ENCODE measurements at places on chromosomes 13 and 19. TPM values are rescaled to one million over a fixed set of nuclear protein-coding genes. Genes with fewer than 3 reads are reported as not detected.
A peak's percentile ranks its signal among the peaks of the same experiment; 100 is the strongest.

DNA sequence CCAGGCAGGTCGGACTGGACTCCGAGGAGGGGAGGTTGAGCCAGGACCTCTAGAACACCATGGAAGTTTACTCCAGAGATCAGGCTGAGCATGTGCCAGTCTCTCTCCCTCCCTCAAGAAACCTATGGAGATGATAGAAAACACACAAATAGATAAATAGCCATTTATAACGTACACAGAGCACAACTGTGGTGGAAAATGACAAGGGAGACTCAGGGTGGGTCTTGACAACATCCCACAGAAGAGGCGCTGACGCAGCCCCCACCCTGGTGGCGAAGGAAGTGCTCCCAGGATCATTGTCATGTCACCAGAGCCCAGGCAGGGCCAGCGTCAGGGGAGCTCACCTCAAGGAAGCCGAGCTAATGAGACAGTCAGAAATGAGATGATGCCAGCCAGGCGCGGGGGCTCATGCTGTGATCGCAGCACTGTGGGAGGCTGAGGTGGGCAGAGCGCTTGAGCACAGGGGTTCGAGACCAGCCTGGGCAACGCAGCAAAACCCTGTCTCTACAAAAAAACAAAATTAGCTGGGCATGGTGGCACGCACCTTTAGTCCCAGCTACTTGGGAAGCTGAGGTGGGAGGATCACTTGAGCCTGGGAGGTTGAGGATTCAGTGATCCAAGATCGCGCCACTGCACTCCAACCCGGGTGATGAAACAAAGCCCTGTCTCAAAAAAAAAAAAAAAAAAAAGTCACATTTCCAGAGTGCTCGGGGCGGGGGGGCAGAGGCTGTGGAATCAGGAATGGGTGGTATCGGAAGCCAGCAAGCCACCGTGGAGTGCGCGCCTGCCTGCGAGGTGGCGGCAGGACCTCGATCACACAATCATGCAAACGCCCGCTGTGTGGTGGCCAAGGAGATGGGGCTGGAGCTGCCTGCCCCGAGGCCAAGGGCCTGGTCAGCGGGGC, 178.4 kb downstream of the KDM4B start:
- no peak for DNase-seq

DNA sequence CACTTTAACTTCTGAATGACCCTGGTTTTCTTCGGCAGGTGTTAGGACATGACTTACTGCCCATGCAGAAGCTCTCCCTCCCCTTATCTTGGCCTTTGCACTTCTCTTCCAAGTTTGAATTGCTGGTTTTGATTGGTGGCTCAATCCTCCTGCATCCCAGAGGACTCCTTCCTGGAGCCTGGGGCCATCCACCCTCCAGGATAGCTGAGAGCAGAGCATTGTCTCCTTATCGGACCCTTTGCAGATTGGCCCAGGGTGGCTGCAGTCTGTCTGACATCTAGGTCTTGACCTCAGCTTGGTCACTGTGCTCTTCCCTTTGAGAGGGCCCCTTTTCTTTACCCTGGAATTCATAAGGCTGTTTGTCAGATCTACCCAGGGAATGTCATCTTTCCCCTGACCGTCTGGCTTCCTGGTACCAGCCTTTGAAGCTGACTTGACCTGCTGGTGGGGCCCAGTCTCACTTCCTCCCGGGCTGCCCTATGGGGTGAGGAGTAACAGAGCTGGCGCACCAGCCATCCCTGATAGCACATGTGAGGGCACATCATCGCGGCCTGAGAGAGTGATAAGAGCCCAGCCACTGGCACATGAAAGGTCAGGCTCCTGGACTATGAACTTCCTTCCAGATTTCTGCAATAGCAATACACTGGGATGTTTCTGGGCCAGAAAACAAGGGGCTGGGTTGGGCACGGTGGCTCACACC, 172.9 kb upstream of the UBL3 start:
- DNase-seq = no peak

DNA sequence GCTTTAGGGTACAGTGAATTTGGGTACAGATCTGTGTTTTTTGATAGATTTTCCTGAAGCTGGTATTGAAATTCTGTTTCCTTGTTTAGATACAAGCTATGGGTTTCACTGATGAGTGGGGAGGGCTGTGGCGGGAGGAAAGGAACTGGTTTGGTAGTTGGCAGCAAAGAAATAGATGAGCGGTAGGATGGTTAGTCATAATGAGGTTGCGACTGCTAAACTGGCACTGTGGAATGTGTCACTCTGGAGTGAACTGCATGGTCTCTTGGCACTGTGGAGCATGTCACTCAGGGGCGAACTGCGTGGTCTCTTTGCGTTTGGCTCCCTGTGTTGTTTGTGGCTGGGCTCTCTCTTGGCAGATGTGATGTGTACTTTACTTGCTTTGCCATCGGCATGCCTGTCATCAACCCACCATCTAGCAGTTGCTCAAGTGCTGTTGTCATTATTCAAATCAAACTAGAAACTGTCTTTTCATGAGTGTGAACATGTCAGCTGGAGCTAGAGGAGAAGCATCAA, 82.1 kb downstream of the ATP8A2 start:
- no peak for DNase-seq

- no peak for DNase-seq
Measured at GRCh38 chr19:51417107-51417809, at the start of gene SIGLEC10. TSS of gene SIGLEC10 (minus strand) at chr19:51417642. CDS start at chr19:51417581, 61 bp downstream.

DNA sequence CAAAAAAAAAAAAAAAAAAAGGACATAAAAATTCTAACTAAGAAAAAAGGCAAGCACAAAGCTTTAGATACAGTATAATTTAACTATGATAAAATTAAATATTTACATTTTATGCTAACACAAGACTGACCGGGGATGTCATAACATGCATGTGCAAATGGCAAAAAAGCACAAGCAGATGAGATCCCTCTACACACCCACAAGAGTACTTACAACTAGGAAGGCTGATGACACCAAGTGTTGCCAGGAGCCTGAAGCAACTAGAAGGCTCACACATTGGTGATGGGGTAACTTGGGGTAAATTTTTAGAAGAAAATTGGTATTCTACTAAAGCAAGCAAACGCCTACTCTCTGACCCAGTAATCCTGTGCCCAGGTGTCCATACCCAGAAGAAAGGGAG, 6.7 kb downstream of the PCID2 start:
- no peak for DNase-seq

GRCh38 chr19:1445185-1445931, 4.6 kb upstream of the APC2 start:
- DNase-seq = peak; percentile 83

- no peak for DNase-seq
Measured at GRCh38 chr13:114082849-114083645, 49.4 kb downstream of the RASA3 start.

The ZNF20 gene
- polyA plus RNA-seq = 1.7 TPM

The HNRNPM gene
- polyA plus RNA-seq = 253 TPM

The RFPL4AL1 gene
- polyA plus RNA-seq = not detected

The ZNF578 gene
- polyA plus RNA-seq = 0.12 TPM

The RNF6 gene
- 16.7 TPM for polyA plus RNA-seq

The ZSCAN18 gene
- 0.71 TPM for polyA plus RNA-seq

The RGCC gene
- 10.3 TPM for polyA plus RNA-seq

Data from K562 (cell line).